ENCODE measurements at places on chromosomes 7 and 10. TPM values are rescaled to one million over a fixed set of nuclear protein-coding genes. Genes with fewer than 3 reads are reported as not detected.

The PITX3 gene
- not detected for polyA plus RNA-seq

The FXYD4 gene
- polyA plus RNA-seq: 3.4 TPM

The COL28A1 gene
- polyA plus RNA-seq: 0.24 TPM

The DIP2C gene
- polyA plus RNA-seq: 22.3 TPM

The OR2A5 gene
- not detected for polyA plus RNA-seq

The OR6B1 gene
- polyA plus RNA-seq: not detected

The NPSR1 gene
- not detected for polyA plus RNA-seq

The LRRN3 gene
- 7.2 TPM for polyA plus RNA-seq

The SLIT1 gene
- 24.9 TPM for polyA plus RNA-seq

The HKDC1 gene
- polyA plus RNA-seq: 0.08 TPM

The INTS15 gene
- 37.9 TPM for polyA plus RNA-seq

The CCL24 gene
- polyA plus RNA-seq: 1.4 TPM

The AMPH gene
- polyA plus RNA-seq: 71.5 TPM

The PKD2L1 gene
- 1.3 TPM for polyA plus RNA-seq

The MEPCE gene
- 57.4 TPM for polyA plus RNA-seq

The CYP17A1 gene
- 0.24 TPM for polyA plus RNA-seq

The EMX2 gene
- polyA plus RNA-seq: 11.4 TPM

The CASTOR2 gene
- 14.6 TPM for polyA plus RNA-seq

The AKR1D1 gene
- polyA plus RNA-seq: not detected

The ELN gene
- 61.1 TPM for polyA plus RNA-seq

The ZNF248 gene
- 6.0 TPM for polyA plus RNA-seq

The CPA4 gene
- polyA plus RNA-seq: 0.34 TPM

The PTPN12 gene
- polyA plus RNA-seq: 25.4 TPM

The NEUROG3 gene
- polyA plus RNA-seq: not detected

The DNAH11 gene
- not detected for polyA plus RNA-seq

The FANK1 gene
- 1.2 TPM for polyA plus RNA-seq

The ADAM22 gene
- polyA plus RNA-seq: 9.8 TPM

The FAM237B gene
- not detected for polyA plus RNA-seq

The SFTPA2 gene
- 0.29 TPM for polyA plus RNA-seq

The PCLO gene
- polyA plus RNA-seq: 20.3 TPM

The DTX2 gene
- 11.4 TPM for polyA plus RNA-seq

The TPST1 gene
- 14.6 TPM for polyA plus RNA-seq

The CC2D2B gene
- not detected for polyA plus RNA-seq

The GRM3 gene
- polyA plus RNA-seq: 23.5 TPM

The CELF2 gene
- 19.5 TPM for polyA plus RNA-seq

The LMTK2 gene
- 14.7 TPM for polyA plus RNA-seq

The MOGAT3 gene
- not detected for polyA plus RNA-seq

The FAM221A gene
- 21.0 TPM for polyA plus RNA-seq

The SYT15 gene
- polyA plus RNA-seq: 0.51 TPM

The TACC2 gene
- 111 TPM for polyA plus RNA-seq

The STEAP2 gene
- polyA plus RNA-seq: 2.1 TPM

The NSMCE4A gene
- polyA plus RNA-seq: 14.9 TPM

The LIPJ gene
- polyA plus RNA-seq: not detected

The SPAG6 gene
- polyA plus RNA-seq: 16.3 TPM

The CRHR2 gene
- 0.49 TPM for polyA plus RNA-seq

The TMEM229A gene
- polyA plus RNA-seq: 1.9 TPM

The MIOS gene
- 6.0 TPM for polyA plus RNA-seq

The MRC1 gene
- polyA plus RNA-seq: 2.3 TPM

The HOXA5 gene
- polyA plus RNA-seq: 25.3 TPM

The FRAT2 gene
- 12.3 TPM for polyA plus RNA-seq

The ARL4A gene
- polyA plus RNA-seq: 9.9 TPM

The CFAP70 gene
- polyA plus RNA-seq: 1.4 TPM

The PROSER2 gene
- polyA plus RNA-seq: 0.63 TPM

The CPA2 gene
- polyA plus RNA-seq: 0.97 TPM
